NCI-H1694 treated with DMSO at 0.1 percent for 48 hours (cell line): ENCODE measurements at places on chromosomes 16 and 17.

DNA sequence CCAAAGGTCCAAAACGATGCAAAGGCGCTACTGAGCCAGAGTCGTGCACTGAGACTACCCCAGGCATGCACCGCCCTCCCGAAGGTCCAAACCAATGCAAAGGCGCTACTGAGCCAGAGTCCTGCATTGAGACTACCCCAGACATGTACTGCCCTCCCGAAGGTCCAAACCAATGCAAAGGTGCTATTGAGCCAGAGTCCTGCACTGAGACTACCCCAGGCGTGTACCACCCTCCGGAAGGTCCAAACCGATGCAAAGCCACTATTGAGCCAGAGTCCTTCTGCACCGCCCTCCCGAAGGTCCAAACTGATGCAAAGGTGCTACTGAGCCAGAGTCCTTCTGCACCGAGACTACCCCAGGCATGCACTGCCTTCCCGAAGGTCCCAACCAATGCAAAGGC lies 27.1 kb downstream of the SLC43A2 start:
- DNase-seq = no peak

DNA sequence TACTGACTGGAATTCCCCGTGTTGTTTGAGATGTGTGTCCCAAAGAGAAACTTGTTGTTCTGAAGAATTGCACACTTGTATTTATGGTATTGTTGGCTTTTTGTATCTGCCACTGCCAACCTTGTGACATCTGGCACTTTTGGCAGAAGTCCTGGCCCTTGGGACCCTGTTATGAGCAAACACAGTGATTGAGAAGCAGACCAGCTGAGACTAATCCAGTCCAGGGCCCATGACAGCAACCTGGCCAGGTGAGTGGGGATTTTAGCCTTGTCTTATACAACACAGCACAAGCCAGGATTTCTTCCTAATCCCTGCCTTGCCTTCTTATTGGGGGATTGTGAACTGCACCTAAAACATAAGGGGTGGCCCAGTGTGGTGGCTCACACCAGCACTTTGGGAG lies 80.0 kb downstream of the NTN1 start:
- peak; percentile 64 for DNase-seq

GRCh38 chr16:82045465-82045864 lies 10.4 kb downstream of the HSD17B2 start:
- no peak for DNase-seq

- DNase-seq = no peak
Observed at GRCh38 chr16:81526935-81527334, 82.3 kb downstream of the CMIP start.

DNA sequence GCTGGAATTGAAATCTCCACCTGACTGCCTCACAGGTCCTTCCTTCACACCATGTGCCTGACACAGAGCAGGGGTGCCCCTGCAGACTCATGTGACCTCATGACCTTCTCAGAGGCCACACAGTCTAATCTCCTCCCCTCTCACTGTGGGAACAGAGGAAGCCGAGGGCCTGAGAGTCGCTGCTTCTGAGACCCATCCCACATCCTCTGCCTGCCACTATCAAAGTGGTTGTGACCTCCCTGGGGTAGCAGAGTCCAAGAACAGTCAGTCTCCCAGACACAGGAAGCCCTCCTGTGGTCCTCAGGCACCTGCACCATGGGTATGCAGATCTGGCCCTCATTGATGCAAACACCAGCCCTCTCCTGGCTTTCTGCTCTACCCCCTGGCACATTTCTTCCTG lies 78.5 kb downstream of the RAB11FIP4 start:
- no peak for DNase-seq

DNA sequence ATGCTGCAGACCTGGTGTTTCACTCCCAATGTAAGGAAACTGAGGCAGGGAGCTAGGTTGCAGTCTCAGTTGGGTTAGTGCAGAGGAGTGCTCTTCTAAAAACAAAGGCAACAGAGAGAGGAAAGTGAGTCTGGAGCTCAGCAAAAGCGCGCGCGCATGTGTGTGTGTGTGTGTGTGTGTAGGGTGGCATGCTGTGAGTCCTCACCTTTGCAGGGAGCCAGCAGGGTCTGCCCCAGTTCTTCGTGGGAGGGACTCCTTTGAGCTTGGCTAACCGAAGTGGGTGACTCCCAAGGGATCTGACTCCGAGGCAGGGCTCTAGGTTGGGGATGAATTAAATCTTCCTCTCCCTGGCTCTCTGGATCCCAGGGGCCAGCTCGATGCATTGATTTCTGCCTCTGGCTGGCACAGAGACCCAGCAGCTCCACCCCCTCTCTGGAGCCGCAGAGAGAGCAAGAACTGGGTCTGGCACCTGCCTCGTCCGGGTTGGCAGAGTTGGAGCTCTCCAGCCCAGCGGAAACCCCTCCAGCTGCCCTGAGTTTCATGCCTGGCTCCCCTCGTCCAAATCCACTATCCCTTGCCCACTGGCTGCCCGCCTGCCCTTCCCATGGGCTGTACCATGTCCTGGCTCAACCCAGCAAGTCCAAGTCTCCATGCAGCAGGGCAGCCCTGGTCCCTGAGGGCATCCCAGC lies 1.3 kb upstream of the BTBD17 start:
- peak; percentile 41 for DNase-seq

DNA sequence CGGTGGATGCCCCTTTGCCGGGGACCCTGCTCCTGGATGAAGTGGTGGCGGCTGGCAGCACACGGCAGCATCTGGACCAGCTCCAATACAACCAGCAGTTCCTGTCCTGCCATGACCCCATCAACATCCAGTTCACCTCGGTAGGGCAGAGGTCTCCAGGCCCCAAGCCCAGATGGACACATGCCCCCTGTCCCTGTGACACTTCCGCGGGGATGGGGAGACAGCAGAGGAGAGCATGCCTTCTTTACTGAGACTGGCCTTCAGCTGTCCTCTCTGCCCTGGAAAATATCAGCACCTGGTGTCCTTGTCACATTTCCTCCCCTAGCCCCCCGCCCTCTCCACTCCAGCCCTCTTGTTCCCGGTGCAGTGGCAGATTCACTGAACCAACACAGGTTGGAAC lies 6.2 kb downstream of the CHAD start:
- DNase-seq = no peak

DNA sequence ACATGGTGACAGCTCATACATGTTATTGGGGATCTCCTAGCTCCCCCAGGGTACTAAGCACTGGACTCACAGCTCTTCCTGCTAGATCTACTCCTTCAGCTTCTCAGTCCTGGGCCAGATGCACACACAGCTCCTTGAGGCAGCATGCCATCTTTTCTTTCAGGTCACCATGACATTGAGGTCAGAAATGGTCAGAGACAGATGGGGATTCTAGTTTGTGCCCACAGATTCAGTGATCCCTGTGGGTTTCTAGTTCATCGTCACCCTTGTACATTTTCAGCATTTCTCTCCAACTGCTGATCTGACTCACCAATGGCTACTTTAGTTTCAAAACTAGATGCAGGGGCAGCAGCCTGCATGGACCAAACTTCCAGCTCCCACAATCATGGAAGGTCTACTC lies 560.7 kb upstream of the PSMD7 start:
- DNase-seq = no peak

- DNase-seq = no peak
Observed at GRCh38 chr16:85867189-85867588, 31.8 kb upstream of the IRF8 start.

DNA sequence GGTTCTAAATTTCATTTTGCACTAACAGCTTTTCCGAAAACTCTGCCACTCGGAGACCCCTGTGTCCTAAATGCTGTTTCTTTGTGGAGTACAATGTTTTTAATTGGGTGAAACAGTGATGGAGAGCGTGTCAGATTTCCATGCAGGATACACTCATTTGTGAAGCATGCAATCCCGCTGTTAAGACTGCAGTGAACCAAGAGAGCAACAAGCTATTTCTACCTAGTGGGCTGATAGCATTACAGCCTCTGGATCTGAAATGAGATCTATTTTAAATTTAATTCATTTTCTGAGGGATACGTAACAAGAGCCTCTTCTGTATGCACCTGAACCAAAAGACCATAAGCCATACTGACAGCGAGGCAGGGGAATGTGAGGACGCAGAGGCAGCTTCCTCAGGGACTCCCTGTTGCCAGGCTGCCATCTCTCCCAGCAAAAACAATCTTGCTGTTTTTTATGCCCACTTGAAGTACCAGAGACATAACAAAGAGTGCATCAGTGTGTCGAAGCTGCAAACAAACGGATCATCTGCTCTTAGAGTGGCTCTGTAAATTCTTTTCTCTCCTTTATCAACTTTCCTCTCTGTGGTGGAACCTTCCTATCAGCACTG lies 199.9 kb upstream of the COX10 start:
- DNase-seq = no peak

GRCh38 chr16:50213939-50214519 lies 52.3 kb upstream of the ADCY7 start:
- peak; percentile 29 for DNase-seq

DNA sequence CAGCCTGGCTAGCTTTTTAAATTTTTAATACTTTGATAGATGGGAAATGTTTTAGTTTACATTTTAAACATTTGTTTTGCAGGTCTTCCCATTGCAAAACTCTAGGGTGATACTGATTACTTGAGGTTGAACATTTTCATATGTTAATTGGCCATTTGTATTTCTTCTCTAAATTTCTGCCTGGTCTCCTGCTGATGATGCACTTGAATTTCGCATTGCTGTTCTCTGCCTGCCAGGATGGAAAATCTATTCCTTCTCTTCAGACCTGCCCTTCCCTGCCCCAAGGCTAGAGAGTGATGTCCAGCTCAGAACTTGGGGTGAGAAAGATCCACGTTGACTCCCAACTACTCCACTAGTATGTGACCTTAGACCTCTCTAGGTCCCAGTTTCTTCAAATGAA lies 134.7 kb downstream of the PITPNC1 start:
- DNase-seq = no peak

GRCh38 chr16:30446203-30446595 lies 525 bp upstream of the SEPHS2 start:
- no peak for DNase-seq

GRCh38 chr17:54903375-54903774 lies 2.7 kb downstream of the TOM1L1 start:
- no peak for DNase-seq
